Astrocyte of the hippocampus (primary cell): ENCODE measurements at places on chromosomes 4 and X.

- DNase-seq = no peak
These were observed 224.5 kb upstream of the TENM3 start for GRCh38 chr4:182018691-182019090.

- DNase-seq = no peak
These were observed 24.7 kb downstream of the CUL4B start for GRCh38 chrX:120536061-120536460.

- no peak for DNase-seq
These were observed 157.6 kb downstream of the POLA1 start for GRCh38 chrX:24851289-24851688.

DNA sequence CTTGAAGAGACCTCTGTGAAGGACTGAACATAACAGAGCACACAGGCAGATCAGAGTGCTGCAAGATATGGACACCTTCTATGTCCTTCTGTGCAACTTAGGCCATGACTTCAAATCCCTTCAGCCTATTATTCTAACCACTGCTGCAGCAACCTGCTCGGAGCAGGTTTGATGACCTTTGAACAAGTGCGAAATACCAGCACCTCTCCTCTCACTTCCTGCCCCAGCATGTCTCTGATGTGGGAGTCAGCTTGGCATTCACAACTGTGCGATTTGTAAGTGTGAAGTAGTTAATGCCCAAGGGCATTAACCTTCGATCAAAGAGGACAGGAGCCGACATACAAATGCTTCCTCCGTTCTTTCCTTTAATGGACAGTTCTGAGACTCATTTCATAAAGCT lies 1.6 kb upstream of the EXOC1 start:
- no peak for DNase-seq

DNA sequence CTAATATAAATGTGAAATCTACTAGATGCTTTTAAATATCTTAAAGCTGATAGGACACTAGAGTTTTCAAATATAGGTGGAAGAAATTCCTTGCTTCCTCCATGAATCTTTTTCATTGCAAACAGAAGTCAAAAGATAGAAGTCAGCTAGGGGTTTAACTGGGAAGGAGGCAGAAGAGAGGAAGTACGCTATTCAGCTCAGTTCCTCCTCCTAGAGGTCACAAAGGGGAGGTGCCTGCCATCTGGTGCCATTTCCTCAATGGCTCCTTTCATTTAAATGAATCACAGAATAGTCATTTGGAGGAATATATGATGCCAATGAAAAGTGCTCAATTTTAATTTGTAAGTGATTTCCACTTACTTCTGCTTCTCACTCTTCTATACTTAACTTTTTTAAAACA lies 8.5 kb downstream of the COL25A1 start:
- DNase-seq = no peak

DNA sequence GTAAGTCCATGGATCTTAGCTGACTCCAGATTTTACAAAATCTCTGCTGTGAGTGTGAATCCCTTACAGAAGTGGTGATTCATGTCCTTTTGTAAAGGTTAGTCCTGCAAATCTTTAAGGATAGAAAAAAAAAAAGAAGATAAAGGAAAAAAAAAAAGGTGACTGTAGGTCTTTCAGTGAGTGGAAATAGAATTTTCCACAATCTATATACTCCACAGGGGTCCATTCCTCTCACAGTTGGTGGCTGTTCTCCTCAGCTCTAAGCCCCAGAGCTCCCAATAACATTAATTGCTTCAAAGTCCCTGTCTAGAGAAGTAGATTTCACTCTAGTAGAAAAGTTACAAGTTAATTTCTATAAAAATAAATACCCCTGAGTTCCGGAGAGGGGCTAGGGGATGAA lies 189.1 kb downstream of the NDST4 start:
- DNase-seq = no peak

DNA sequence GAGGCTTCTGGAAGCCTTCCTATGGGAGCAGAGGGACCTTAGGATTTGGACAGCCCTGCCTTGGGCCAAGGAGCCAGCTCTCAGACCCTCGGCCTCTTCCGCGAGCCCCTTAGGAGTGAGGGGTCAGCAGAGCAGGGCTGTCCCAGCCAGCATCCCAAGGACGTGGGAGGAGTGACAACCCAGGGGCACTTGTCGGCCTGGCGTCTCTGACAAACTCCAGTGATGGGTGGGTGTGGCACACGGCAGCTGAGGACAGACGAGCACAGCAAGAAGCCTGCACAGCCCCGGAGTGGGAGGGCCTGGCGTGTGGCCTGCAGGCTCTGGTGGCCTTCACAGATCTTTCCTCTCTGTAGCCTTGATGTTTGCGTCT lies 11.6 kb upstream of the TNIP2 start:
- DNase-seq = no peak

DNA sequence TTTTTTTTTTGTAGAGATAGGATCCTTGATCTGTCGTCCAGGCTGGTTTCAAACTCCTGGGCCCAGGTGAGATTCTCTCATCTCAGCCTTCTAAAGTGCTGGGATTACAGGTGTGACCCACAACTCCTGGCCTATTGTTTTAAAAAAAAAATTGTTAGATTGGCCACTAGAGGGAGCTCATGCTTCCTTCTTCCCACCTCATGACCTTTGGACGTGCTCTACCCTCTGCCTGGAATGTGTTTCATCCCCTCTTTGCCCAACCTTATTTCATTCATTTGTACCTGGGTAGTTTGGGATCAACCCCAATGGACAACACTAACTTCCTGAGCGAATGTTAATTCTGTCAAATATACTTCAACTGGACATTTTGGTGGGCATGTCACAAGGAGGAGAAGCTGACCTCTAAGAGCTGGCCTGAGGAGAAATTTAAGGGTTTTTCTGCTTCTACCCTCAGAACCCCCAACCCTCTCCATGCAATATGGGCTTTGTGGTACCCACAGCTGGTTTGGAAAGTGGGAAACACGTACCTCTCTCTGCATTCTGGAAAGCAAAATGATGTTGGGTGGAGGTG lies 6.4 kb downstream of the PPEF2 start:
- DNase-seq = peak; percentile 37

DNA sequence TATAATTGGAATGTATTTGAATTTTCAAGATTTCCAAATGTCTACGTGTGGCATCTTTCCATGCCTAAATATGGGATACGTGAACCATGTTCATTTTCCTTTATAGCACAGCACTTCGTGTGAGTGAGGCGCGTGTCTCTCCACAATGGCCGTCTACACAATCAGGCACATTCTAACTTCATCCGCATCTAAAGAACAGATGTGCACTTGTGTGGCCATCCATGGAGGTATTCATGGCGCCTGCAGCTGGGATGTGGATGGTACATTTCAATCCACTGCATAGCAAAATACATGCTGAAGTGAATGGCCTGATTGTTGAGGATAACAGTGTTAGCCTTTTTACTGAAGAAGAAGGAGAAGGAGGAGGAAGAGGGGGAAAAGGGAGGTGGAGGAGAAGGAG lies 34.5 kb upstream of the TRIM2 start:
- no peak for DNase-seq

DNA sequence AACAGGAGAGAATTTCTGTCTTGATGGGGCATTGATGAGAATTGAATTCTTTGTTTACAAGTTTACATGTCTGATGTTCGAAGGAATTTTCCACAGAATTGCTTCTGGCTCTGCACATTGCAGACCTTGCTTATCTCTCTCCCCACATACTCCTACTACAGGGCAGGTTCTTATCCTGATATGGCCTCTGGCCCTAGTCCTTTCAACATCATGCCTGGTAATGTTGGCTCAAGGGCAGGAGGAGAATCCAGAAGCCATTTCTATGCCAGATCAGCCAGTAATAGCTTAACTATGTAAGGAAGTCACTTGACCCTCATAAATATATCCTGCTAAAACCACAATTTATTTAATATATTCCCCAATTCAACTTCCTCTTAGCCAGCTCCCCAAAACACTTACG lies 24.3 kb upstream of the TSPAN5 start:
- DNase-seq = peak; percentile 26

- peak; percentile 9 for DNase-seq
These were observed 6.5 kb downstream of the FAM199X start for GRCh38 chrX:104172788-104173187.

DNA sequence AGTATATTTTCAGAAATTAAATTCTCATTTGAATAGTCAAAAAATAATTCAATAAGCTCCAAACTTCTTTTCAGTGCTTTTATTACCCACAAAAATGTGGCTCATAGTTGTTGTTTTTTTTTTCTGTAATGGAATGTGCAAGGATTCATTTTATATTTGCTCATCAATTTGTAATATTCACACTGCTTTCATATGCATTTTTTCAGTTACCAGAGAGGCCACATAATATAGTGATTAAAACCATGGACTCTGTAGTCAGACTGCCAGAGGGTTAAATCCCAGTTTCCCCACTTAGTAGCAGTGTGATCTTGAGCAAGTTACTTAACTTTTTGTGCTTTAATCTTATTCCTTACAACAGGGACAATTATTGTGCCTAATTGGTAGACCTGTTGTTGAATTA lies 64.5 kb downstream of the FAM9B start:
- no peak for DNase-seq

GRCh38 chrX:9682456-9682855 lies 83.2 kb downstream of the GPR143 start:
- peak; percentile 49 for DNase-seq

DNA sequence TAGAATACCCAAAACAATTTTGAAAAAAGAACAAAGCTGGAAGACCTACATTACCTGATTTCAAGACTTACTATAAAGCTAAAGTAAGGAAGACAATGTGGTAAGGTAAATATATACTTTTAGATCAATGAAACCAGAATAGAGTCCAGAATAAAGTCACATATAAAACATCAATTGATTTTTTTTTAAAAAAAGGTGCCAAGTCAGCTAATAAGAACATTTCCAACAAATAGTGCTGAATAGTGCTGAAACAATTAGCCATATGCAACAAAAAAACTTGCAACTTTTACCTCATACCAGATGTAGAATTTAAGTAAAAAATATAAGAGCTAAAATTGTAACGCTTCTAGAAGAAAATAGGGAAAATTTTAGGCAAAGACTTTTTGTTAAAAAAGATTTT lies 73.0 kb upstream of the PDHA1 start:
- no peak for DNase-seq

DNA sequence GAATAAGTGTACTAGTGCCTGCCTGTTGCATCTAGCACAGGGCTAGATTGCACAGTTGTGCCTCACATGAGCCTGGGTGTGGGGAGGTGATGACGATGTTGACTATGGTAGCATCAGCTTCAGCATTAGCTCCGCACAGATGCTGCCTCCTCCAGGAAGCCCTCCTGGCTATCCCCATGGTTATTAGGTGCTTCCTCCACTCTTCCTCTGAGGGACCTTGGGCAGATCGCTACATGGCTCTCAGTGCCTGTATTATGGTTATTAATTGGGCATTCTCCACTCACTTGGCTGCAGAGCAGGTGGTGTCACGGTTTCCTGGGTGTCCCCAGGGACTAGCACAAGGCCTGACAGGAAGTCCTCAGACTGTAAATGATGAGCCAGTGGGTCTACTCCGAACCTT lies 325.6 kb downstream of the ARHGAP10 start:
- no peak for DNase-seq
